Uterus (tissue), 4 donors: ENCODE measurements at places on chromosomes 16 and 17. TPM values are rescaled to one million over a fixed set of nuclear protein-coding genes. Genes with fewer than 3 reads are reported as not detected.

DNA sequence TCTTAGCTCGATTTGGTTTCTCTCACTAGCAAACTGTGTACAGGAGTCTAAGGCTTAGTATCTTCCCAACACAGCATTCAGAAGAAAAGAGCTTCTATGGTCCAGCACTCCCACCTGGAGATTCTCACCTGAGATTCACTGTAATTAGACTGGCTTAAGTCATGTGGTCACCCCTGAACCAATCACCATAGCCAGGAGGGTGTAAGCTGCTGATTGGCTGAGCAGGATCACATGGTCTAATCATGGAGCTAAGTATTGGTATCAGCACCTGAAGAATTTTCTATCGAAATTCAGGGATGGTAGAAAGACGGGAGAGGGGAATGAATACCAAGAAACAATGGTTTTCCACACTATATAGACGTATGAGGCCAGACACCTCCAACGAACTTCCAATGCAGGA lies 359.8 kb upstream of the ERCC4 start:
- DNase-seq = no peak

DNA sequence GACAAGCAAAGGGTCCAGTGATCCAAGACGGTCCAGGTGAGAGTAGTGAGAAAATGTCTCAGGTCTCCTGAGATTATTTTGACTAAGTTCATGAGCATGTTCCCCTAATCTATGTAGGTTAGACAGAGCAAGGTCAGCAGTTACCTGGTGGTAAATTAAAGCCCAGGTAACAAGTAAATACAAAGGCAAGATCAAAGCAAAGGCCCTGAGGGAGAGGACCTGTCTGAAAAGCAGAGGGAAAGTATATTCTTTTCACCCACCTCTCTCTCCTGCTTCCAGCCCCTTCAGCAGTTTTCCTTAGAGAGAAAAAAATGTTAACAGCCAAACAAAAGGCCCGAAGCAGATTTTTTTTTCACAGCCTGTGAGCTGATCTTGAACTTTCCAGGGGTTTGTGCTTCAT lies 302.7 kb downstream of the MAP2K6 start:
- DNase-seq = no peak

GRCh38 chr16:407253-407652 lies 5.6 kb downstream of the DECR2 start:
- no peak for DNase-seq

DNA sequence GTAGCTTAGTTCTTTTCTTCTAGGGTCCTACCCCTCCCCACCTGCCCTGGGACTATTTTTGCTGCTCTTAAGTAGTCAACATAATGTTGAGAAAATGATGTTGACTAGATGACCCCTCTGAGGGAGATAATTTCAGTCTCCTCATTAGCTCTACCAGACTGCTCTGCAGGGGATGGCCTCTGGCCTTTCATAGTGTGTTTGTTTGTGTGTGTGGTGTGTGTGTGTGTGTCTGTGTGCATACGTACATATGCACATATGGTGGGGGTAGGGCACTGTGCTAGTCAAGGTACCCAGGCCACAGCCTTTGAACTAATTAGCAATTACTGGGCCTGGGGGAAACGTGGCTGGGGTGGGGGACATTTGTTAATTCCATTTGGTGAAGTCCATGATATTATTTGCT lies 254.0 kb downstream of the SHISA9 start:
- no peak for DNase-seq

DNA sequence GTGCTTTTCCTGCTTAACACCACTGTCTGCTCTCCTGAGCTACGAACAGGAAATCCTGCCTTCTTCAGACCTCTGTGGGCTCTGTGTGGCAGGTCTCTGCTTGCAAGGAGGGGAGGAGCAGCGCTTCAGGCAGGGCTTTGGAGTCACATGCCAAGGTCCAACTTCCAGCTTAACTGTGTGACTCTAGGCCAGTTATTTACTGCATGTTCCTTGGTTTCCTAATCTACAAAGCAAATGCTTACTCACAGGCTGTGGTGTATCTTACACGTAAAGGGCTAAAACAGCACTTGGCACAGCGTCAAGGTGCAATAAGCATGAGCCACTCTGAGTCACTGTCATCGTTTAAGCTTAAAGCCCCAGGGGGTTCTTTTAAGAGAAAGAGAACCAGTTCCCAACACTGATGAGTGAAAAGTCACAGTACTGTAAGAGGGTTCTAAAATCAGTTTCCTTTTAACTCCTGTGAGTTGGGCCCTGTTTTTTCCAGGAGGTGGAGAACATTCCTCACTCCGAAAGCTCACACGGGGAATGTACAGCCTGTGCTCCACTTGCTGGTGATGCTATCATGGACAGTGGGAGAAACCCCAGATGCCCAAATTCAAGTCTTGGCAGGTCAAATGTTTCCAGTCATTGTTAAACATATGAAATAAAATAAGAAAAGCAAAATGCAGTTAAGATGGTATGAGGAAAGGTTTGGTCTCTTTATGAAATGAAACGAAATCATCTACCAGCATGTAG lies 54.1 kb upstream of the BCAR1 start:
- peak; percentile 92 for DNase-seq

DNA sequence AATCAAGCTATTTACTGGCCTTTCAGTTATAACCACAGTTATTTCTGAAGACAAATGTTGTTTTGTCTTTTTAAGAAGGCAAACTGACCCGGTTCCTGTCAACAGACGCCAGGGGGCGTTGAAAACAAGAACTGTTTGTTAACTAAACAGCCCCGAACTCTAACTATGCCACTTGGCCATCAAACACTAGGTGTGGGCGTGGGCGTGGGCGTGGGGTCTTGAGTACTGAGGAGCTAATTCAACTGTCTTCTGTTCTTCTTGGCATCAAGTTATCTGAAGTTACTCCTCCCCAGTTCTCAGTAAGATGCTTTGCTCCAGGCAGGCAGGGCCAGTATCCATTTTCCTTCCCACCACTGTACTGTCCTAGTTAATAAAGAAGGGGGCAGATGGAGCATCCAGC lies 63.3 kb upstream of the MTMR4 start:
- DNase-seq = peak; percentile 26

DNA sequence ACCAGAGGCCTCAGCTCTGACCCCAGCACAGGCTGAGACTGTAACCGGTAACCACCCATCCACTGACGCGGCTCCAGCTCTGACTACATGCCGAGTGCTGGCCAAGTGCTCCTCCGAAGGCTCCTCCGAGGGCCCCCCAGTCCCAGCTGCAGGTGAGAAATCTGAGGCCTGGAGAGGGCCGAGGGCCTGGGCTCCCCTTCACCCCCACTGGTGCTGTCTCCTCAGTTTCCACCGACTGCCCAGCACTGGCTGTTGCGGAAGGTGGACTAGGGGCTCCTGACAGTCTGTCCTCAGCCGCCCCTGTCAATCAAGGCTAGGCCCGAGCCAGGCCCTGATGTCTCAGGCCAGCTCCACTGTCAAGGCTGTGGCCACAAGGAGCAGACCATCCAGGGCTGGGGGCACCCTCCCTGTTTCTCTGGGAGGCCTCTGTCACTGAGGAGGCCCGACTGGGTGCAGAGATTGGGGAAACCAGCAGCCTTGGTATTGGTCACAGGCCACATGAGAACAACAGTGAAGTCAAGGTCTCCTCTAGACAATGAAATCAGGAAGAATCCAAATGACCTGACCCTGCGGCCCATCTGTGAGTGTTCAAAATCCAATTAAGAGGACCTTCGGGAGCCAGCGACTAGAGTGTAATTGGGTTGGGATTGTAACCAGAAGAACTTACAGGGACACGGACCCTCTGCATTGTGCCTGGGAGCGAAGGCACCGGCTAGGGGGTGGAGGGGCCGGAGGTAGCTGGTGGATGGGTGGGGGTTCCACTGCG lies 5.1 kb downstream of the TMEM235 start:
- no peak for DNase-seq

GRCh38 chr17:44968225-44969143 lies at the start of gene C1QL1:
Gene C1QL1 (minus strand): TSS chr17:44968303. CDS start chr17:44968048, 255 bp downstream.
- peak; percentile 94 for DNase-seq

- DNase-seq = no peak
Measured at GRCh38 chr17:16909472-16910246, 62.3 kb downstream of the TNFRSF13B start.

- DNase-seq = no peak
Measured at GRCh38 chr17:62876063-62876462, 67.9 kb upstream of the MARCHF10 start.

DNA sequence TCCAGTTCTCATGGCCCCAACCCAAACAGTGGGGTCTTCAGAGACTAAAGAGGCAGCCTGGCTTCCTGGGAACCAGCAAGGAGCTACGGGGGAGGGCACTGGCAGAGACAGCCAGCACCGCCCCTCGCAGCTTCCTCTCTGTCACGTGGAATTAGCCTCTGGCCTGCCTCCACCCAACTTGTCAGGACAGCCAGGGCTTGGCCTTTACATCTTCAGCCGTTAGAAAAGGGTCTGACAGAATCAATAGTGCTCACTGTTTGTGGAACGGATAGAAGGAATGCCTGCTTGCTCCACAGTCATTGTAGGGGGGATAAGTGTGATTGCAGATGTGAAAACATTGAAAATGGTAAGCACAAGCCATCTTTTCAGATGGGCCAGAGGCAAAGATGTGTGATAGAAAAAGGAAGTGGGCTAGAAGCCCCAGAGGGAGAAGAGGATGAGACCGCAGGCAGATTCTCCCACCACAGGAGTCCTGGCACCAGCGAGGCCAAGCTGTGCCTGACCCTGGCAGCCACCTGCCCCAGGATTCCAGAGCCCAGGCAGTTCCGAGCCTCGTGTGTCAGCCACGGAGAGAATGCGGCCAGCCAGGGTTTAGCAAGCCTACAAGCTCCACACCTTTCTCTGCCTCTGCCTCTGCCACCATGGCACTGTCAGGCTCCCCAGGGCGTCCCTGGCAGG lies 18.6 kb downstream of the GRIN2C start:
- DNase-seq = peak; percentile 63

DNA sequence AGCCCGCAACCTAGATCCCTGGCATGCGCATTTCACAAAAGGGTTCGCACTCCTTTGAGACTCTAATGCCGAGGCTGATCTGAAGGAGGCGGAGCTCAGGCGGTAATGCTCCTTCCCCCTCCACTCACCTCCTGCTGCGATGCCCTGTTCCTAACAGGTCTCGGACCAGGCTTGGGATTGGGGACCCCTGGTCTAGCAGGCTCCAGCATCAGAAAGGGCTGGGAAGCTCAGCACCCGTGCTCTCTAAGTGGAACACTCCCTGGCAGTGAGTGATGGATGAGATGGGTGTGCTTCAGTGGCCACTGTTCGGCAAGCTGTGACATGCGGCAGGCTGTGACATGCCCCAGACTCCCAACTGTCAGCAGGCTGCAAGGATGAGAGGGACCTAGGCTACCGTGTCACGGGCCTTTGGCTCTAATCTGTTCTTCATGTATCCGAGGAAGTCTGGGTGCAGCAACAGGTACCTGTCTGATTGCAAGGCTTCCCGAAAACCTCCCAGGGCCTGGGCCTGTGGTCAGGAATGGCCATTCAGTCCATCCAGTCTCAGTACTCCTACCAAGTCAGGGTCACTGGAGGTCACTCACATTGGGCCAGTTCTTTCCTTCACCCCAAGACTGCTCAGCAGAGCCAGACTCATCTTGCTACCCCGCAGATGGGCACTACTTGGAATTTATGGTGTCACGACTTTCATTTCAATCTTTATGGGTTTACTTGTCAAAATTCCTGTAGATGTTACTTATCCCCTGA lies 1.3 kb upstream of the ST6GALNAC2 start:
- DNase-seq = no peak

DNA sequence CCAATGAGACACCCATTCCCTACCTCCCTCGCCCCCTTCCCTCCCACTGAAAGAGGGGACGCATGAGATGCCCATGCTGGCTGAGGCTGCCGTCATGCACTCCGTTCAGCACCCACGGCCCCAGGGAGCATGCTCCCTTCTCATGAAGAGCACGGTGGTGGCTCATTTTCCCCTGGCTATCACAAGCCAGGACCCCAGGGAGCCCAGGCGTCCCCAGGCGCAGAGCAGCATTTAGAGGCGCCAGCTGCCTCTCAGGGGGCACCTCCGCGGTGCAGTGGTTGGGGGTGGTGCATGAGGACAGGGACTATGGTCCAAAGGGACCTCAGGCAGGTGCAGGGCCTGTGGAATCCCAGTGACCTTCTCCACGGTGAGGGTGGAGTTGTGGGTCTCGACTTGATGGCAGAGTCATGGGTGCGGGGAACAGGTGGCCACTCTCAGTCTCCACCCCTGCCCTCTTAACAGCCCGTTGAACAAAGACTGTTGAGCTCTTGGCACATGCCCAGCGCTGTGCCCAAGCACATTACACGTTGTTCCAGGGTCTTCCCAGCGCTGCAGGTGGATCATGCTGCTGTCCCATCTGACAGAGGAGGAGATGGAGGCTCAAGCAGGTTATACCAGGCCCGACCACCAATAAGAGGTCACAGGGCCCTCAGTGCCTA lies 13.6 kb downstream of the KIF19 start:
- DNase-seq = no peak

GRCh38 chr17:27339836-27340550 lies 46.1 kb downstream of the WSB1 start:
- no peak for DNase-seq

GRCh38 chr17:72145962-72146361 lies 25.1 kb downstream of the SOX9 start:
- no peak for DNase-seq

- DNase-seq = no peak
Measured at GRCh38 chr17:50362661-50363060, 10.3 kb downstream of the MRPL27 start.

Gene KCNH6
- total RNA-seq = not detected

Gene FNDC8
- total RNA-seq = not detected

Gene OR3A2
- total RNA-seq = not detected

Gene KRTAP4-6
- not detected for total RNA-seq

Gene CPHXL2
- not detected for total RNA-seq
